Stimulated activated CD8-positive, alpha-beta memory T cell treated with anti-CD3 and anti-CD28 coated beads, Interleukin-4, amount 100 ng/mL, for 4 hours (primary cell): ENCODE measurements at places on chromosomes 2 and 18.

DNA sequence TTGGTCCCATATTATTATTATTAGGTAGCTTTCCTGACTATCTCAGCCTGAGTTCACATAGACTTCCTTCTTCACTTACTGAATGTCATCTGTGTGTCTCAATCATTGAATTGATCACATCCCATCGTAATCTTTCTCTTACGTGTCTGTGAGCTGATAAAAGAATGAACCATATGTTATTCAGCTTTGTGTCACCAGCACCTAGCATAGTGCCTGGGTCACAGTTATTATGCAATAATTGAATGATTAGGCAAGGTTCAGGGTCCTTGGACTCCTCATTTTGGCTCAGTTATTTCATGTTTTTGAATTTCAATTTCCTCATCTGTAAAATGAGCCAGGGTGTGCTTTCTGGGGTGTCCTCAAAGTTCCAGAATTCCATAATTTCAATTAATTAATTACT, 107.2 kb downstream of the ZEB2 start:
- no peak for DNase-seq

DNA sequence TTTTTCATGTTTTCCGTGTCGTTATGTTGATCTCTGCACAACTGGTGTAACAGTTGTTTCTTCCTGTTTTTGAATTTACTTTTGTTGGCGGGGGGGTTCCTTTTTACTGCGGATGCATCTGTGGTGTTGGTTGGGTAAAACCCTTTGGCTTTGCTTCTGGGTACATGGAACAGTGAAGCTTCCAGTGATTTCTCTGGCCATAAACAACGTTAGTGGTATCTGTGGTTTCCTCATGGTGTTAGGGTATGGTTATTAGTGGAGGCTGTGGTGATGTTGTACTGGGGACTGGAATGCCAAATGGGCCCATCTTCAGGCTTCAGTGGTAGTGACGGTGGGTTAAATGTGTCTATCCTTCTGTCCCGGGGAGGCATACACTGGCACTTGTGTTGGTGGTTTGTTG, 285.4 kb upstream of the ZNF804A start:
- no peak for DNase-seq

GRCh38 chr2:207334624-207335371, 169.1 kb upstream of the KLF7 start:
- DNase-seq = no peak

- no peak for DNase-seq
These were observed 209.1 kb upstream of the ID2 start for GRCh38 chr2:8472545-8473323.

GRCh38 chr2:139296672-139297209, 516.6 kb upstream of the NXPH2 start:
- DNase-seq = no peak

- DNase-seq = no peak
These were observed 193.0 kb upstream of the THSD7B start for GRCh38 chr2:136572335-136572734.

DNA sequence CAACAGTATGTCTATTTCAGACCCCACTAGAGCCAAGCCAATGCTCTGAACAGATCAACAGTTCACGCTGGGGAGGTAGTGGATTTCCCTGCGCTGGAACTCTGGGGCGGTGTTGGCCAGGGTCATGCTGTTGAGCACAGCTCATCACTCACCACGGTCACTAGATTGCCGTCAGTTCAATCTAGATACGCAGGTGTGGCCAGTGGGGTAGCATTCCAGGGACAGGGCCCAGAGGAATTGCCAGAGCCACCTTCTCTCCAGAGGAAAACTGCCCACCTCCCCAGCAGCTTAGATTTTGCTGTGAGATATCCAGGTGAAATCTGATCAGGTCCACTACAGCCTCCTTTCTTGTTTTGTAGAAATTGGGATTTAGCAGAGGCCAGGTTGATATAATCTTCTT, 101.8 kb downstream of the SOX11 start:
- DNase-seq = no peak

DNA sequence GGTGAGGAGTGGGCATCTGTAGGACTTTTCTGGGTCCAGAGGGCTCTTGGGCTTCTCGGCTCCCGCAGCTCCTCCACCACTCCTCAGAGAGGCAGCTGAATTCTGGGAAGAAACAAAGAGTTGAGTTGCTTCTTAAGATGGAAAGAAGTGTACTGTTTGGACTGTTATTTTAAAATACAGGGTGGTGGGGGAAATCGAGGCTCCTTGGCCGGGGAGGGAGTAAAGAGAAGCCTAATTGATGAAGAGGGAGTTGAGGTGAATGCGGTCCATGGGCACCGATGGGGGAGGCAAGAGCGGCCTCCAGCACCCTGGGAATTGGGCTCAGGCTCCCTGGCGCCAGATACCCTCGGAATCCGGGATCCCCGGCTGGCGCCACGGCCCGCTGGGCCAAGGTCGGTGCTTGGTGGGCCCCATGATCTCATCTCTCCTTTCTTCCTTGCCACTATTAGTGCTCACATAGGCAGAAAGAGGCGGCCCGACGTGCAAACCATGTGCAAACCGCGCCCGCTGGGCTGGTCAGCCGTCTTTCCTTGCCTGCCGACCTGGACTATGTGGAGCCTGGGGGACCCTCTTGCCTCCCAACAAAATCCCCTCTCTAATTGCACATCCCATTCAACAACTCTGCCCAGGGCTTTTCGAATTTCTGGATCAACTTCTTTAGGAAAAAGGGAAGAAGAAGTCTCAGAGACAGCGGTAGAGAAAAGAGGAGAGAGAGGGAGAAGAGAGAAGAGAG, 604 bp upstream of the SIX3 start:
- DNase-seq = no peak

- no peak for DNase-seq
These were observed 65.1 kb upstream of the FOSL2 start for GRCh38 chr2:28327581-28327955.

GRCh38 chr2:232568161-232568560, 17.7 kb downstream of the EIF4E2 start:
- DNase-seq = no peak
